ENCODE measurements at places on chromosomes 2 and 18. TPM values are rescaled to one million over a fixed set of nuclear protein-coding genes. Genes with fewer than 3 reads are reported as not detected.

DNA sequence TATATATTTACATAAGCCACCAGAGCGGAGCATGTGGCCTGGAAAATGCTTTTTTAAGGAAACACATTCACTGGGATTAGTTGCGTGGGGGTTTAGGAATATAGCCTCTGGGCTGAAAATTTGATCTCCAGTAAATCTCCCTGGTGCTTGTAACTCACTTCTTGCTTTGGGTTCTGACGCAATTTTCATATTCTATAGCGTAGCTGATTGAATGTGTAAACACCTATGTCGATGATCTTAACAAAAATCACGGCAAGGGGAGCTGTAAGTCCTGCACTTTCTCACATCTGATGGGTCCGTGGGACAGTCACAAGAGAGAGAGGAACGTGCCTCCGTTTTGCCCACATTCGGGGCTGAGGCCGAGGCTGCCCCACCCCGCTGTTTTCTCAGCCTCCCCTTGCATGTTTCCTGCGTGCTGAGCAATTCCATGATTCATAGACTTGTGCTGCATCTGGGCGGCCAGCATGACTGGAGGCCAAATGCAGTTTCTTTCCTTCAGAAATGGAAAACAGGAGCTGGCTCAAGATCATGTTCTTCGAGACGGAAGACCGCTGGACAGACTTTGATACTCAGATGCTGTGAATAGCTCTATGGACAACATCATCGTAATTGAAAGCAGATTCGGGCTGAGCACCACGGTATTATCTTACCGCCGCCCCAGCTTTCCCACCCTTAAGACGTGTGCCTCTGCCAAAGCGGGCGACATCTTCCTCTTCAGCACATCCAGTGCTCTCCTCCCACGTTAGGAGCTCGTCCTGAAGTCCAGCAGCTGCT is 109.2 kb downstream of the TMEM18 start:
- no peak for DNase-seq

- DNase-seq: no peak
Measured at GRCh38 chr18:79554321-79554720, 125.3 kb upstream of the CTDP1 start.

DNA sequence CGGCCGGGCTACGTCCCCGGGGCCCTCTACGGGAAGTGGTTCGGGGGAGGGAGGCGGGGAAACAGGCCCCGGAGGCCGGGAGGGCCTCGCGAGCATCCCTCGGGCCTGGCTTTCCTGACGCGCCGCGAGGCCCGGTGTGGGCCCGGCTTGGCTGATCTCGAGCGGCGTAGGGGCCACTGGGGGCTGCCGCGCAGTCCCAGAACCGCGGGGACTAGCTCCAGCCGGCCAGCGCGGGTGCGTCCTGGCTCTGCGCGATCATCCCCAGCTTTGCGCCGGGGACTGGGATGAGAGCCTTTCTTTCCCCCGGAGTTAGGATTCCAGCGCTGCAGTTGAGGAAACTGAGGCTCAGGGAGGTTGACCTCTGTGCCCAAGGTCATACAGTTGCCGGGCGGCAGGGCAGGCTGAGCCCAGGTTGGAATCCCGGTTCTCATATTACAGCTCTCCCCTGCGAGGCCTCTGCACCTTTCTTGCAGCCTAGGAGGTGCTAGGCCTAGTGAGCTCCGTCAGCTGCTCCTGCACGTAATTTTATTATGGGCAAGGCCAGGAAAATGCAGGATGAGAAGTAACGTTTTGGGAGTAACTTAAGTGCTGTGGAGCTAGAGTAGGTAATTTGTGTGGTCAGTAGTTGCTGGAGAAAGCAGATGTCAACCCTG is 501 bp downstream of the LPIN1 start:
- no peak for DNase-seq

DNA sequence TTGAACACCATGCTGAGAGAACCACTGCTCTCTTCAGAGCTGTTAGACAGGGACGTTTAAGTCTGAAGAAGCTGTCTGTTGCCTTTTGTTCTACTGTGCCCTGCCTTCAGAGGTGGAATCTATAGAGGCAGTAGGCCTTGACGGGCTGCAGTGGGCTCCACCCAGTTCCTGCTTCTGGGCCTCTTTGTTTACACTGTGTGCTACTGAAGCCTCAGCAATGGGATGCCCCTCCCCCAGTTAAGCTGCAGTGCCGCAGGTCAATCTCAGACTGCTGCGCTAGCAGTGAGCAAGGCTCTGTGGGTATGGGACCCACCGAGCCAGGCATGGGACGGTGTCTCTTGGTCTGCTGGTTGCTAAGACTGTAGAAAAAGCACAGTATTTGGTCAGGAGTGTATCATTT is 162.3 kb upstream of the NXPH2 start:
- DNase-seq: no peak

The IGFBP5 gene
- total RNA-seq: 2.7 TPM

The M1AP gene
- not detected for total RNA-seq

The TNFAIP6 gene
- total RNA-seq: not detected

The KCNK3 gene
- 0.08 TPM for total RNA-seq

The RAX gene
- not detected for total RNA-seq

The KATNAL2 gene
- total RNA-seq: 1.0 TPM

Data from activated T-cell treated with anti-CD3 and anti-CD28 coated beads, Interleukin-2, amount 50 U/mL, for 4 hours (primary cell).